ENCODE measurements at places on chromosomes 1 and 21.

- H3K4me3 ChIP-seq, result no peak overlapping the region
- peaks cover 23% of the 10 kb centered on the region for H3K36me3 ChIP-seq
- no peak for DNase-seq
- H3K4me1 ChIP-seq, result no peaks in the 10 kb centered on the region
Observed at GRCh38 chr1:225418598-225418997, 9.2 kb downstream of the LBR start.

- no peaks in the 10 kb centered on the region for H3K36me3 ChIP-seq
- no peaks in the 10 kb centered on the region for H3K27me3 ChIP-seq
- no peaks in the 10 kb centered on the region for H3K4me1 ChIP-seq
- no peak overlapping the region for H3K4me3 ChIP-seq
- H3K27ac ChIP-seq, result no peak overlapping the region
- no peak for DNase-seq
Observed at GRCh38 chr21:32698971-32699693, 28.7 kb downstream of the SYNJ1 start.

DNA sequence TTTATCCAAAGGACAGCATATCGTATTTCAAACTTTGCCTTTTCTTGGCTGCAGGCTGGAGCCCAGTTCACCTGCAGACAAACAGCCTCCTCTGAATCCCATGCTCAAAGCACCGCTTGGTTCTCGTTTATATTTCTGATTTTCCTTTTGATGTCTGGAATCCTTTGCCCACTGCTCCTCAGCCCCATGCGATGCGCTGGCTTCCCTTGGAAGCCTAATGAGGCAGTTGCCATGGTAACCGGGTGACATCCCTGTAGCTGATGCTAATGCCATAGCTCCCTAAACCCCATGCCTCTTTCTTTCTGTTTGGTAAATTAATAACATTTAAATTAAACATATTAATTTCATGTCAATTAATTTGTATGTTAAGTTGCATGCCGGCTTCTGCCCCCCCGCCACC lies 327.1 kb downstream of the PRDM2 start:
- H3K27me3 ChIP-seq, result no peaks in the 10 kb centered on the region
- H3K4me3 ChIP-seq, result no peak overlapping the region
- H3K36me3 ChIP-seq, result no peaks in the 10 kb centered on the region

- H3K27ac ChIP-seq, result no peak overlapping the region
- H3K27me3 ChIP-seq, result no peaks in the 10 kb centered on the region
- H3K36me3 ChIP-seq, result no peaks in the 10 kb centered on the region
- no peak overlapping the region for H3K4me3 ChIP-seq
- H3K4me1 ChIP-seq, result no peaks in the 10 kb centered on the region
- no peak for DNase-seq
Observed at GRCh38 chr1:204449678-204450280, 38.2 kb upstream of the PPP1R15B start.
